GM23248 (cell line): ENCODE measurements at places on chromosomes 7 and 10. TPM values are rescaled to one million over a fixed set of nuclear protein-coding genes. Genes with fewer than 3 reads are reported as not detected.

DNA sequence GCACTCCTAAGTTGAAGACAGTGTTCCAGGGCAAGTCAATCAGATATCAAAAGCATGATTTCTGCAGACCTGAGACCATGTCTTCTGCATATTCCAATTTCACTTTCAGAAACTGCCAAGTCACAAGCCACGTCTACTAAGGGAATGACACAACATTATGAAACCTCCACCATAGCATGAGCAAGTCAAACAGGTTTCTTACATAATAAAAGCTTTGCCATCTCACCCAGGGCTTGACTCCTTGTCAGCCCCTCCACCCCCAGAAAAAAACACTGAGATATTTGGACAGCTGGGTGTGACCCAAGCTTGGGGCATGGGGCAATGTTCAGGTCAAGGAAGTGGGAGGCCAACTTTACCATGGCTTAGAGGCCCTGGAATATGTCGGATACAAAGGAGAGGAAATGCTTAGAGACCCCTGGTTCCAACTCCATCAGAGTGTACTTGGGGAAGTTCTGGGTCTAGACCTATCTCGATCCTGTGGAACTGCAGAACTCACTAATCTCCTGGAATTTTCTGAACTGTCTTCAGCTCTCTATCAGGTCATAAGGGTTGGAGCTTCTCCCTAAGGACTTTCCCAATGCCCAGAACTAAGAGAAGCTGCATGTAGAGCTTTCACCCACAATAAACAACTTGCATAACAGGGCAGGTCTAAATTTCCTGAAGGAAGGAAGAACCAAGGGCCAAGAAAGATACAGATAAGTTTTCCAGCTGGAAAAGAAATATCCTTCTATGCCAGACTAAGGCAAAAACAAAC lies 80.6 kb upstream of the NAMPT start:
- H3K4me3 ChIP-seq: no peak overlapping the region
- 0 out of 2 replicates have a peak, but pooled peaks cover 4% of the 10 kb centered on the region for H3K4me1 ChIP-seq
- no peak for DNase-seq
- no peak overlapping the region for H3K27ac ChIP-seq

DNA sequence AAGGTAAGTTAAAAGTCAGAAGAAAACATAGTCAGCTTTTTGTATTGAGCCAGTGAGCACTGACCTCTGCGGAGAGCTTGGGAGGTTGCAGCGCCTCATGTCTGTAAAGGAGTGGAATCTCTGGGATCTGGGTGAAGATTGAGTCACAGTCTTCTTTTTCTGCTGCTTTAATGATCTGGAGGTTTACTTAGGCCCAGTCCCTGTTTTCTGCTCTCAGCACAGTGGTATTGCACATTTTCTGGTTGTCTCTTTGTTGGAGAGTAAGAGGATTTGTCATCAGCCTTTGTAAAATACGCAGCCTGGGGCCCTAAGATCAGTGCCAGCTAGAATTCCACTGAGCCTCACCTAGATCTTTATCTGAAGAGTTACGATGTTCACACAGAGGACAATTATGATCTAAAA lies 58.3 kb upstream of the GJD4 start:
- no peak overlapping the region for H3K4me3 ChIP-seq
- H3K36me3 ChIP-seq: peaks cover 3% of the 10 kb centered on the region; the same call in 1 of the 2 replicates
- peak overlapping the region; percentile 61 for H3K27ac ChIP-seq
- no peaks in the 10 kb centered on the region for H3K27me3 ChIP-seq
- DNase-seq: peak; percentile 85

DNA sequence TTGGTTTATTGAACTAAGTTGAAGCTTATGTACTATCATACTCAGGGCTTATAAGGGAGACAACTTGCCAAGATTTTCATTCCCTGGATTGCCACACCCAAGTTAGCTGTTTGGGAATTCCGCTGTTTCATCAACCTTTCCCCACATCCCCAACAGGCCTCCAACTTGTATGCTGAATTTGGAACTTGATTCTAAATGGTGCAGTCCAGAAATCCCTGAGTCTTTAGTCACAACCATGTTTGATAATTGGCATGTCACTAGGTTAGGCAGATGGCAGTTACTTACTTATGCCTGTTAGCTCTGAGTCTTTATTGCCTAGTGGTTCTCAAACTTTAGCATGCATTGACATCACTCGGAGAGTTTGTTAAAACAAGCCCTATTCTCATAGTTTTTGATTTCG lies 135.4 kb upstream of the PRPS1L1 start:
- DNase-seq: peak; percentile 2
- no peaks in the 10 kb centered on the region for H3K36me3 ChIP-seq
- H3K4me1 ChIP-seq: no peaks in the 10 kb centered on the region
- no peak overlapping the region for H3K4me3 ChIP-seq
- H3K27ac ChIP-seq: no peak overlapping the region

GRCh38 chr7:146094356-146094755 lies 22.2 kb upstream of the CNTNAP2 start:
- no peaks in the 10 kb centered on the region for H3K27me3 ChIP-seq
- H3K27ac ChIP-seq: no peak overlapping the region
- H3K4me3 ChIP-seq: no peak overlapping the region
- no peaks in the 10 kb centered on the region for H3K36me3 ChIP-seq
- H3K4me1 ChIP-seq: no peaks in the 10 kb centered on the region
- no peak for DNase-seq

DNA sequence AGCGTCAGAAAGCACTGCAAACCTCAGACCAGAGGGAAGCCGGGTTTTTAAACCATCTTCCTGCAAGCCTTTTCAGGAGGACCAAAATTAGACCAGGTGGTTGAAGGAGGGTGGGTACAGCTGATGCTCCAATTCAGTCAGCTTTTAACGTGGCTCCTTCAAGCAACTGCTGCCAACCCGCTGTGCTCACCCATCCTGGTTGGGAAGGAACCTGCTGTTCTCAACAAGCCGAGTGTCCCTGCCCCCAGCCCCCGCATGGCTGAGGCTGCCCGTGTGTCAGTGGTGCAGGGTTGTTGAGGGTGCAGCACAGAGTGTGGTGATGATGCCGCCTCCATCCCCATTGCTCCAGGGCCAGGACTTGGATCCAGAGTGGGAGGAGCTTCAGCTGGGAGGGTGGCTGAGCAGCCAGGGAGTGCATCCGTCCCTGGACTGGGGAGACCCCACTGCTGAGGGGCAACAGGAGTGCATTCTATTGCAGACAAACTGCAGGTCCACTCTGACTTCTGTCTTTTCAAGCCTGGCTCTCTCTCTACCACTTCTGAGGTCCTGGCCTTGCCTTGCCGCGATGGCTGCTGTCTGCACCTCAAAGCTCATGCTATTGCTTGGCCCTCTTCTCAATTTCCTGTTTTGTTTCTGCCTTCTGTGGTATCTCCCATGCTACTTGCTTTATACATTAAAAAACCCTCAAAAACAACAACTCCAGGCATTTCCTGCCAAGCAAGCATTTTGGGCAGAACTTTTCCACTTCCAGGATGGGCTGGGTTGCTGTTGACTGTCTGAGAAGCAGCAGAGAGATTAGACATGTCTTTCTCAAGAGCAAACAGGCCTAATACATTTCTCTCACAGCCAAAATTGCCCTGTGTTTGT lies 134.7 kb downstream of the DNAJB6 start:
- no peak overlapping the region for H3K4me3 ChIP-seq
- no peaks in the 10 kb centered on the region for H3K4me1 ChIP-seq
- H3K27me3 ChIP-seq: 0 out of 2 replicates have a peak, but pooled peaks cover 2% of the 10 kb centered on the region
- H3K27ac ChIP-seq: no peak overlapping the region
- H3K36me3 ChIP-seq: no peaks in the 10 kb centered on the region

- no peaks in the 10 kb centered on the region for H3K27me3 ChIP-seq
- no peak overlapping the region for H3K4me3 ChIP-seq
- no peak for DNase-seq
- no peak overlapping the region for H3K27ac ChIP-seq
- 0 out of 2 replicates have a peak, but pooled peaks cover 5% of the 10 kb centered on the region for H3K4me1 ChIP-seq
These were observed 30.3 kb downstream of the TFPI2 start for GRCh38 chr7:93860261-93860660.

DNA sequence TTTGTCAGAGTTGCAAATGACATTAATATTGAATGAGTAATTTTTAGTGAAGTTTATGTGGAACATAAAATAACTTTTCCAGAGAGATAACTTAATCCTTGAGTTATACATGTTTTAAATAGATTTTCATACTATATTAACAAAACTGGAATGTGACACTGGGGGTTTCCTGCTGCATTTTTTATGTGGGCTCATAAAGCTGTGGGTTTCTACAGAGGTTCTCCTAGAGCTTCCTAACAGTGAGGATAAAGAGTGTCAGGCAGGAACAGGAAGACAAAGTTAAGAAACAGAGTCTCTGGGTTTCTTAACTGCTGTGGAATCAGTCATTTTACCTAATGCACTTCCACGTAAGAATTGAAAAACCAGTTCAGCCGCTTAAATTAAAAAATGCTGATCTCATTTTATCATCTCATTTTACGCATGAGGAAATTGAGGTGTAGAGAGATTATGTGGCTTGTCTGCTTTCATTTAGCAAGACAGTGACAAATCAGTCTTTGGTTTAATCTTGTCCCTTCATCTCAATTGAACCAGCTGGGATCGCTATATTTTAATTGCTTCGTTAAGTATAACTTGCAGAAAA lies 5.0 kb downstream of the CD36 start:
- H3K27ac ChIP-seq: no peak overlapping the region
- no peaks in the 10 kb centered on the region for H3K27me3 ChIP-seq
- no peaks in the 10 kb centered on the region for H3K36me3 ChIP-seq
- DNase-seq: no peak

- no peaks in the 10 kb centered on the region for H3K36me3 ChIP-seq
- DNase-seq: no peak
- H3K4me3 ChIP-seq: no peak overlapping the region
- H3K27me3 ChIP-seq: peaks cover 19% of the 10 kb centered on the region
- no peaks in the 10 kb centered on the region for H3K4me1 ChIP-seq
These were observed 1.8 kb downstream of the CAMK2B start for GRCh38 chr7:44323381-44324203.

DNA sequence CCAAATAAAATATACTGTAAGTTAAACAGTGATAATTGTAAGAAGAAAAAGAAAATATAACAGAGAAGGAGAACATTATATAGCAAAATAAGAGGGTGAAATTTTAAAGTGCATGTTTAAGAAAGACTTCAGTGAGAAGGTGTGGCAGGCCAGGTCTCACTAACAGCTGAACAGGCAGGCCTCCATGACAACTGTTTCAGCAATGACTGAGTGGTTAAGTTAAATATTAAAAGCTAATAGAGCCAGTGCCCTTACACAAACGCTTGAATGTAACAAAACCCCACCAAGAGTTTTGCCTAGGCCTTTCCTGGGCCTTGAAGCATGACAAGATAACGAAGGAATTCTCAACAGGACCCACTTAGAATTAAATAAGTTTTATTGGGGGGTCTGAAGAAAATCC lies 32.6 kb downstream of the CFAP43 start:
- H3K36me3 ChIP-seq: no peaks in the 10 kb centered on the region
- DNase-seq: no peak
- peaks cover 10% of the 10 kb centered on the region for H3K27me3 ChIP-seq
- no peak overlapping the region for H3K27ac ChIP-seq
- no peaks in the 10 kb centered on the region for H3K4me1 ChIP-seq
- no peak overlapping the region for H3K4me3 ChIP-seq

DNA sequence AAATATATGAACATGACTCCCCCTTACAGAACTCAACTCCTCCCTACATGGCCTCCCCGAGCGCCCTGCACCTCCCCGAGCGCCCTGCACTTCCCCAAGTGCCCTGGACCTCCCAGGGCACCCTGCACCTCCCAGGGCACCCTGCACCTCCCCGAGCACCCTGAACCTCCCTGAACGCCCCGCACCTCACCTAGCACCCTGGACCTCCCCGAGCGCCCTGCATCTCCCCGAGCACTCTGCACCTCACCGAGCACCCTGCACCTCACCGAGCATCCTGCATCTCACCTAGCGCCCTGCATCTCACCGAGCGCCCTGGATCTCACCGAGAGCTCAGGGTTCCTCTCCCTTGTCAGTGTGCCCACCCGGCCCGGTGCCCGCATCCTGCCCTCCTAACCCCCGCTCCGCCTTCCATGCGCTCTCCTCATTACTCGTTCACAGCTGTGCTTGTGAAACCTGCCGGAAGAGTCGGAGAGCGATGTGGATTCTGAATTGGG lies 134.3 kb downstream of the ACTR3B start:
- H3K36me3 ChIP-seq: no peaks in the 10 kb centered on the region
- H3K27me3 ChIP-seq: peaks cover 17% of the 10 kb centered on the region; the same call in 1 of the 2 replicates
- H3K4me3 ChIP-seq: no peak overlapping the region
- no peak for DNase-seq

DNA sequence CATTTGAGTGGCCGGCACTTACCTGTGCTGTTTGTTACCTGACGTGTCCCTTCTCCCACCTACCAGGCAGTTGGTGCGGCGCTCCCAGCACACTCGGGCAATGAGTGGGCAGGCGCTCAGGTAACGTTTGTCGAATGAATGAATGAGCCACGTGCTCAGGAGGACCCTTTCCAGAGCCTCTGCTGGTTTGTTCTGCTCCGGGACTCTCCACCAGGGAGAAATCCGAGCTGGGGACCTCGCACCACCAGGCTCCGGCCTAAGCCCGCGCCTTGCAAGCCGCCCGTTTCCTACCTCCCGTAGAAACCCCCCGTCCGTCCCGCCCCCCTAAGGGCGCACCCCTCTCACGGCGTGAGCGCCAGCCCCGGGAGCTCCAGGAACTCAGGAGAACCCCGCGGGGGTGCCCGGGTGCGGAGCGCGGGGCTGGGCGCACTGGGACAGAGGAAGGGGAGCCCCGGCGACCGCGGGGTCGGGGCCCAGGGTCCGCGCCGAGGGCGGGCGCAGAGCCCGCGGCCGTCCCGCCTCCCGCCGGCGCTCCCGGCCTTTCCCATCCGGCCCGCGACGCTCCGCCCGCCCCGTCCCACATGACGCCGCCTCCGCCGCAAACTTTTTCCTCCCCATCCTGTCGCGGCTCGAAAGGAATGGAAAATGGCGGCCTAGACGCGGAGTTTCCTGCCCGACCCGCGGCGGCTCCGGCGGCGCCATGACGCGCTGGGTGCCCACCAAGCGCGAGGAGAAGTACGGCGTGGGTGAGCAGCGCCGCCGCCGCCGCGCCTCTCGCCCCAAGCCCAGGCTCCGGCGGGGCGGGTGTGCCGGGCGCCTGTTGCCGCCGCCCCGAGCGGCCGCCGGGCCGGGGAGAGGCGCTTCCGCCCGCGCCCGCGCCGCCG lies at the start of gene DOCK1:
Gene DOCK1, plus strand, starts transcription at position 611 of the 884 bp plus-strand sequence. Its CDS starts 90 bp downstream, at position 701.
- H3K36me3 ChIP-seq: no peaks in the 10 kb centered on the region
- peak within 1 kb of the TSS; percentile 84 for H3K4me3 ChIP-seq
- peaks cover 12% of the 10 kb centered on the region for H3K4me1 ChIP-seq

GRCh38 chr7:87505557-87506245 lies 30.2 kb upstream of the ABCB4 start:
- H3K36me3 ChIP-seq: no peaks in the 10 kb centered on the region
- H3K4me1 ChIP-seq: no peaks in the 10 kb centered on the region
- no peaks in the 10 kb centered on the region for H3K27me3 ChIP-seq

The CHST3 gene
- 42.2 and 43.3 TPM in 2 replicates for total RNA-seq

The FAM3C gene
- total RNA-seq: 38.6 and 43.5 TPM in 2 replicates

The CHAT gene
- total RNA-seq: not detected in 2 replicates

The CPVL gene
- total RNA-seq: not detected in 2 replicates

The EPO gene
- total RNA-seq: not detected in 2 replicates
